ENCODE measurements at places on chromosomes 1 and 21.

DNA sequence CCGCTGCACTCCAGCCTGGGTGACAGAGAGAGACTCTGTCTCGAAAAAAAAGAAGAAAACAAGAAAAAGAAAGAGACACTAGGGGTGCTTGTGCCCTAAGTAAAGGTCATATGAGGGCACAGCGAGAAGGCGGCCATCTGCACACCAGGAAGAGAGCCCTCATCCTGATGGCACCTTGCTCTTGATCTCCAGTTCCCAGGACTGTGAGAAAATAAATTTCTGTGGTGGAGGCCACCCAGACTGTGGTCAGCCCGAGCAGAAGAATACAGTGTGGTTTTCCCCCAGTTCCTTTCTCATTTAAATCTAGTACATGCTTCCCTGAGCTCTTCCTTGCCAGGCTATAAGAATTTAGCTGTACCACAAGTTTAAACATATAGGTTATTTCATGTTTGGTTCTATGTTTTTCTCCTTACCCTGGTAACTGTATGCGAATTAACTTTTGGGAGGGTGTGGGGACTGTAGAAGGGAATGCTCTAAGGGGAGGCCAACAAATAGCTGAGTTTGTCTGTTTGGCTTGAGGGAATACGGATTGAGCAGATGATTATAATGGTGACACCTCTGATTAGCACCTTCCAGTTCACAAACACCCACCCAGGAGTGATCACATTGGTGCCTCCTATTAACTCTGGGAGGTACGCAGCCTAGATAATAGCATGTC lies 119.6 kb upstream of the ERRFI1 start:
- DNase-seq: no peak

GRCh38 chr21:40282912-40283886 lies 416.0 kb downstream of the PCP4 start:
- DNase-seq: no peak

- DNase-seq: no peak
Observed at GRCh38 chr1:109884242-109884891, 26.3 kb upstream of the CSF1 start.

- DNase-seq: no peak
Observed at GRCh38 chr1:59375321-59376220, 78.7 kb downstream of the FGGY start.

DNA sequence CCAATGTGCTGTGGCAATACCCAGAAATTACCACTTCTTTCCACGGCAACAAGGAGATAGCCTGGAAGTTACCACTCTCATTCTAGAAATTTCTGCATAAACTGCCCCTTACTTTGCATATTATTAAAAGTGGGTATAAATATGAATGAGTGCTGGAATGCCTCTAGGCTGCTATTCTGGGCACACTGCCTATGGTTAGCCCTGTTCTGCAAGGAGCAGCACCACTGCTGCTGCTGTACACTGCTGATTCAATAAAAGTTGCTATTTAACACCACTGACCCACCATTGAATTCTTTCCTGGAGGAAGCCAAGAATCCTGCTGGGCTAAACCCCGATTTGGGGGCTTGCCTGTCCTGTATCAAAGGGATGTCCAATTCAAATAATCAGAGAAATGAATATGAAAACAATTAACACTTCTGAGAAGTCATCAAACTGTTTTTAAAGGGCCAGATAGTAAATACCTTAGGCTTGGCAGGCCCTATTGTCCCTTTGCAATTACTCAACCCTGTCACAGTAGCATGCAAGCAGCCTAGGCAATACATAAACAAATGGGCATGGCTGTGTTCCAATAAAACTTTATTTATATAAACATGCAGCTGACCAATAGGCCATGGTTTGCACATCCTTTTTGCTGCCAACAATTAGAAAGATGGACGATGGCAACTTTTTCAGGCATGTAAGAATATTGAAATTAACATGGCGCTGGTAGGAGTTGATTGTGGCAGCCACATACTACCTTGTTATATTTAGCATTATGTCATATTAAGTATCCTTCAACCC lies 369.4 kb upstream of the B3GALT2 start:
- DNase-seq: no peak

GRCh38 chr1:112614460-112615065 lies 4.4 kb downstream of the ST7L start:
- no peak for DNase-seq

GRCh38 chr1:46399307-46399706 lies 5.2 kb downstream of the FAAH start:
- DNase-seq: no peak
